Ascending aorta (tissue), 2 donors: ENCODE measurements at places on chromosomes 1 and 21.

- H3K27ac ChIP-seq, result no peak overlapping the region
- no peaks in the 10 kb centered on the region for H3K36me3 ChIP-seq
- no peaks in the 10 kb centered on the region for H3K4me1 ChIP-seq
- DNase-seq, result no peak
Observed at GRCh38 chr1:201444792-201445191, 23.3 kb upstream of the TNNI1 start.

GRCh38 chr1:226870026-226870400 lies 403 bp upstream of the PSEN2 start:
- no peaks in the 10 kb centered on the region for H3K27me3 ChIP-seq
- no peak for DNase-seq
- H3K4me1 ChIP-seq, result peaks cover 9% of the 10 kb centered on the region
- peak overlapping the region; percentile 60 for H3K4me3 ChIP-seq
- H3K27ac ChIP-seq, result peak overlapping the region; percentile 79
- no peaks in the 10 kb centered on the region for H3K36me3 ChIP-seq

DNA sequence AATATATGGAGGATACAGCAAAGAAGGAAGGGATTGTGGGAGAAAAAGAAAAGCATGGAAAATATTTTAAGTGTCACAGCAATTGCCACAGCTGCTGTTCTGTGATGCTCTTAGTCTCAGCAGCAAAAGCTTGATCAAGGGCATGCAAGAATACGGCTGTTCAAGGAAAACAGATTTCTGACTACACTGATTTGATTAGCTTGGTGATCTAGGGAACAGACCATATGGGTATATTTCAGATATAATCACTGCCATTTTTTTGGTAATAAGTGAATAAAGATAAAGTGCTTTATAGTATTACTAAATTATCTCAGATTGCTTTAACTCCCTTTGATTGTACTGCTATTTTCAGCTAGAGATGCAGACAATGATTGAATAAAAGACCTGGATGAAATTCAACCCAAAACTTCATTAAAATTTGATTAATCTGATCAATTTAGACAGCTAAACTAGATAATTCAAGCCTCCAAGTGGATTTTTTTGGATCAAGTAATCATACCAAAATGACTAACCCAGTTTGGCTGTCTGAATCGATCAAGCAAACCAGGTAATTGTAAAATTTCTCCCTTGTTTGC lies 33.3 kb upstream of the LYPLAL1 start:
- H3K4me1 ChIP-seq, result no peaks in the 10 kb centered on the region
- no peak overlapping the region for H3K27ac ChIP-seq
- H3K27me3 ChIP-seq, result no peaks in the 10 kb centered on the region
- no peak for DNase-seq
- no peaks in the 10 kb centered on the region for H3K36me3 ChIP-seq

GRCh38 chr1:198919667-198920398 lies 281.0 kb downstream of the PTPRC start:
- DNase-seq, result no peak
- H3K4me1 ChIP-seq, result no peaks in the 10 kb centered on the region
- no peaks in the 10 kb centered on the region for H3K27me3 ChIP-seq
- H3K27ac ChIP-seq, result no peak overlapping the region

GRCh38 chr1:41359211-41360073 lies 1.8 kb upstream of the FOXO6 start:
- peak overlapping the region; percentile 58 for H3K27ac ChIP-seq
- peak; percentile 45 for DNase-seq
- H3K4me1 ChIP-seq, result peaks cover 29% of the 10 kb centered on the region
- H3K4me3 ChIP-seq, result no peak overlapping the region
- no peaks in the 10 kb centered on the region for H3K36me3 ChIP-seq
